ENCODE measurements at places on chromosomes 5 and 9. TPM values are rescaled to one million over a fixed set of nuclear protein-coding genes. Genes with fewer than 3 reads are reported as not detected.

The CATSPER3 gene
- under 0.01 TPM for total RNA-seq

The TRIM32 gene
- total RNA-seq = 20.6 TPM

The TTC16 gene
- 0.20 TPM for total RNA-seq

The ARHGEF37 gene
- not detected for total RNA-seq

The PCDHGA8 gene
- total RNA-seq = 1.8 TPM

The MEGF10 gene
- total RNA-seq = 0.39 TPM

The TRPM6 gene
- total RNA-seq = under 0.01 TPM

The DDX4 gene
- total RNA-seq = not detected

The IL13 gene
- total RNA-seq = under 0.01 TPM

All from subcutaneous preadipocyte (primary cell).